ENCODE measurements at places on chromosomes 1 and 21.

DNA sequence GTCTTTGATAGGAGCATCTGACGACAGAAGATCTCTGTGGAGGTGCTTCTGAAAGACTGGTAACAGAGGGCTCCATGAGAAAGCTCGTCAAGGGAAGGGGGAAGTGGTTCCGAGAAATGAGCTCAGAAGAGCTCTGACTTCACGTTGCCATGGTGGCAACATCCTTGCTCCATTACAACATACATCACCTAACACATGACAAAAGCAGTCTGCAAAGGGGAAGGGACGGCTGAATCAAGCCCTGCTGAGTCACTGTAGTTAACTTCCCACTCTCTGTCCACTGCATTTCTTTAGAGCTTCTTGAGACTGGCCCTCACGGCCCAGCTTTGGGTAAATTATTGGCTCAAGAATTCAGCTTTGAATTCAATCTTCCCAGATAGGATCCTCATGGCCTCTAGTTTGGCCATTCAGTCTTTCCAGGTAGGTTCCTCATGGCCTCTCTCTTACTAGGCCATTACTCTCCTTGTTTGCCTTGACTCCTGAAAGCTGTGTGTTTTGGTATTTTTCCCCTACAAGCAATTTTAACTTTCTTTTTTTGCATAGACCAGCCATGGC lies 88.0 kb upstream of the ZNF648 start:
- no peak for DNase-seq

DNA sequence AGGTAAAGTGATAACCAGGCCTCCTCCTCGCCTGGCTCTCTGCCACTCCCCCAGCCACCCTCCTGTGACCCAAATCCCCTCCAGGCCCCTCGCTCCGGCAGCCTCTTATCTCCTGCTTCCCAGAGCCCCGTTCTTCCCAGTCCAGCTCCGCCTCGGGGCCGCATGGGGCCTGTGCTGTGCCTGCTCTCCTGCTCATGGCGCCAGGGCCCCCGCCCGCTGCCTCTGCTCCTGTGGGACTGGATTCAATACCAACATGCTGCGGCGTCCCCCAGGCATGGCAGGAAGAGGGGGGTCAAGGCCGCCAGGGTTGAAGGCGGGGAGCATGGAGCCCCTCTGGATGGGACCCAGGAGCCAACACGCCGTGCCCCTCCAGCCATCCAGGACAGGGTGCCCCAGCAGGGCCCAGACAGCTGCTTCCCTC lies 213.0 kb upstream of the VAMP3 start:
- no peak for DNase-seq

GRCh38 chr1:79667848-79668696 lies 661.5 kb upstream of the ADGRL4 start:
- DNase-seq = no peak

DNA sequence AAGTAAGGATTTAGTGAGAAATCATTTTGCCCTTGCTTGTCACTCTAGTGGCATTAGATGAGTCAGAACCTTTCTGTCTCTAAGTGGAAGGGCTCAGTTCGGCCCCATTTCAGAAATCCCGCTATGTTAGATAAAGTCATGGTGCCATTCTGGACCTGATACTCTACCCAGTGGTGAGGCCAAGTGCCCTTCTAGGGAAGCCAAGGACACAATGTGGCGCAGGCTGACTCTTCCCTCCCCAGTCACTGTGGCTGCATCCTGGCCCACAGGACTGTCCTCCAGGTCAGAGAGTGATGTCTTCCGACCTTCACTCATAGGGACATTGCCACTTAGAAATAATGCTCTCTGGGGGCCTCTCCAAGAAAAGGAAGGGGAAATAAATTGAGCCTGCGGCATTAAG lies 48.3 kb upstream of the MTR start:
- DNase-seq = no peak

DNA sequence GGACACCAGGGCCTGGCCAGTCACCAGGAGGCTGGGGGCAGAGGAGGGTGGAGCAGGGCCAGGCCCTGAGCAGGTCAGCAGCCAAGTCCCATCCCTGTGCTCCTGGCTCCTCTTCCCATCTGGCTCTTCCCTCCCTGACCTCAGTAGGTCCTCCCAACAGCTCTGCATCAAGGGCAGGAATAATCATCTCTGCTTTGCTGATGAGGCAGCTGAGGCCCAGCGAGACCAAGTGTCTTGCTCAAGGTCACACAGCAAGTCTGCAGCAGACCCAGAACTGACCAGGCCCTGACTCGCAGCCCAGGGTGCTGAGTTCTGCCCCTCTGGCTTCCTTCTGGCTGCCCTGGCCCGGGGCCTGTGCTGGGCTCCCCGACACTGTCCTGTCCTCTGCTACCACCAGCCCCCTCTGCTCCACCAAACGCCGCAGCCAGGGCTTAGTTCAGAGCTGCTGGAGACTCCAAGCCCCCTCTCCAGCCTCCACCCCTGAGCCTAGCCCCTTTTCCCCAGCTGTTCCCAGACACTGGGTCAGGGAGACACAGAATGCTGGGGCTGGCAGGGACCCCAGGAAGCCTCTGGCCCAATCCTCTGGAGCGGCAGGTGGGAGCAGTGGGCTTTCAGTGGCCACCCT lies 224.9 kb downstream of the PTPRU start:
- DNase-seq = no peak

DNA sequence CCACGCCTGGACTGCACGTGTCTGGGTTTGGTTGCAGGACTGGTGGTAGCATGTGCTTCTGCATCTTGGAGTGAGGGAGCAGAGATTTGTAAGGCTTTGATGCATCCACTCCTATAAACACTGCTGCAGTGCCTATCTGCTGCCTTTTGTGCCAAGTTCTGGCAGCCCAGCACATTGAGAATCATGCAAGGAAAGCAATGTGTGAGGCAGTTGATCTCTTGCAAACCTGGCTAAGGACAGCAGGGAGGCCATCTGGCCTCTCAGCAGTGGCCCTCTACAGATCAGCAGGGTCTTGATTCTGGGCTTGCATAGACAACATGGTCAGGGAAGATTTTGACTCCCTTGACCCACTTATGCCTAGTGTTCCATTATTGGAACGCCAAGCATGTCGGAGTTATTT lies 81.2 kb upstream of the COA6 start:
- DNase-seq = no peak

GRCh38 chr1:19220080-19220846 lies 10.2 kb upstream of the UBR4 start:
- DNase-seq = no peak

DNA sequence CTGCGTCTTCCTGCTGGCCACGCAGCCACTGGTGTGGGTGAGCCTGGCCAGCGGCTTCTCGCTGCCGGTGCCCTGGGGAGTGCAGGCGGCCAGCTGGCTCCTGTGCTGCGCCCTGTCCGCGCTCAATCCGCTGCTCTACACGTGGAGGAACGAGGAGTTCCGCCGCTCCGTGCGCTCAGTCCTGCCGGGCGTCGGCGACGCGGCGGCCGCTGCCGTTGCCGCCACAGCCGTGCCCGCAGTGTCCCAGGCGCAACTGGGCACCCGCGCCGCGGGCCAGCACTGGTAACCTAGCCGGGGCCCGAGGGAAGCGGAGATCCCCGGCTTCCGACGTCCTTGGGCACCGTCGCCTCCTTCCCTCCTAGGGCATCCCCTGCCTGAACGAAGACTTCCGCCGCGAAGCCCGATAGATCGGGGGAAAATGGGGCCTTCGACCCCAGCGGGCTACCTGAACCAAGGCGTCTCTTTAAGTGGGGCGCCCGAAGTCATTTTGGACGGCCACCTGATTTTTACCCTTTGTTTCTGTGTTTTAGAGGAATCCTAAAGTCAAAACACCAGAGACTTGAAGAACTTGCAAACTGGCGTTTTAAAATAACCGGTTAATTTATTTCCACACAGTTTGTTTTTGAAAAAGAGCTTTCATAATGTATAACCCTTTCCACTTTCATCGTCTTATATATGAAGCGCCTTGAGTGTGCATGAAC lies 2.0 kb downstream of the GPR88 start:
- DNase-seq = no peak

DNA sequence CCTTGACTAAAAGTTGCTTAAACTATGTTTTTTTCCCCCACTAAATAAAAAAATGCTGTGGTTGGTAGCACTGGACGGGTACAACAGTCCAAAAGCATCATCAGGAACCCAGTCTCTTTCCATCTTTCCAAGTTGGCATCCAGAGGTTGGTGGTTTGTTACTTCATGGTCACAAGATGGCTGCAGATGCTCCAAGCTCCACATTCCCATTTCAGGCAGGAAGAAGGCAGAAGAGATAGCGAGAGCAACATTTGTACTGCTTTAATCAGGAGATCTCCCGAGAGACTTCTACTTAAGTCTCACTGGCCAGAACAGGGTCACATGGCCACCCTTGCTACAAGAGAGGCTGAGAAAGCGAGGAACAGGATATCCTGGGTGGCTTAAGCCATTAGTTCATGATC lies 230.2 kb downstream of the KAZN start:
- no peak for DNase-seq

GRCh38 chr1:22229379-22229778 lies 86.5 kb upstream of the WNT4 start:
- no peak for DNase-seq

- DNase-seq = no peak
Measured at GRCh38 chr1:9281071-9281827, 11.4 kb upstream of the SPSB1 start.

GRCh38 chr1:2417833-2418225 lies 5.5 kb upstream of the PEX10 start:
- no peak for DNase-seq

DNA sequence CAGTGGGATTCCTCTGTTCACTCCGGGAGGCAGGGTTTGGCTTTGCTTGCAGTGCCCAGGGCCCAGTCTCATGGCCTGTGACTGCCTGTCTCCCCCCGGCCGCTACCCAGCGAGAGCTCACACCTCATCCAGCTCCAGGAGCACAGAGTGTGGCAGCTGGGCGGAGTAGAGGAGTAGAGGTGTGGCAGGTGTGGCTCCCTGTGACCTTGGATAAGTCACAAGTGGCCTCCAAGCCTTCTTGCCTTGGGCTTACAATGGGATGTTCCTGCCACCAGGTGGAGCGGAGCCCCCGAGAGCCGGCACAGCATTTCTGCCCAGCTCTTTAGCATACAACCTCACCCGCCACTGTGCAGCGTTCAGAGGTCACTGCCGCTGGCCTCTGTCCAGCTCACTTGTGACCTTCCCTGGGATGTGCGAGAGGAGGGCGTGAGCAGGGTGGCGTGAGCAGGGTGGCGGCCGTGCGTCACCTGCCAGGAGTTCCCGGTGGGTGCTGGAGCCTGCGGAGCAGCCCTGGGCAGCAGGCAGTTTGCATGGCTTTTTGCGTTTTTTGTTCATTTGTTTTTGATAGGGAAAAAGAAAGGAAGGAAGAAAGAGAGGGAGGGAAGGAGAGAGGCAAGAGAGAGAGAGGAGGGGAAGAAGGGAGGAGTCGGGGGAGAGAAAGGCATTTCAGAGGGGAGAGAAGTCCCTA lies 42.4 kb downstream of the CRYAA start:
- no peak for DNase-seq

DNA sequence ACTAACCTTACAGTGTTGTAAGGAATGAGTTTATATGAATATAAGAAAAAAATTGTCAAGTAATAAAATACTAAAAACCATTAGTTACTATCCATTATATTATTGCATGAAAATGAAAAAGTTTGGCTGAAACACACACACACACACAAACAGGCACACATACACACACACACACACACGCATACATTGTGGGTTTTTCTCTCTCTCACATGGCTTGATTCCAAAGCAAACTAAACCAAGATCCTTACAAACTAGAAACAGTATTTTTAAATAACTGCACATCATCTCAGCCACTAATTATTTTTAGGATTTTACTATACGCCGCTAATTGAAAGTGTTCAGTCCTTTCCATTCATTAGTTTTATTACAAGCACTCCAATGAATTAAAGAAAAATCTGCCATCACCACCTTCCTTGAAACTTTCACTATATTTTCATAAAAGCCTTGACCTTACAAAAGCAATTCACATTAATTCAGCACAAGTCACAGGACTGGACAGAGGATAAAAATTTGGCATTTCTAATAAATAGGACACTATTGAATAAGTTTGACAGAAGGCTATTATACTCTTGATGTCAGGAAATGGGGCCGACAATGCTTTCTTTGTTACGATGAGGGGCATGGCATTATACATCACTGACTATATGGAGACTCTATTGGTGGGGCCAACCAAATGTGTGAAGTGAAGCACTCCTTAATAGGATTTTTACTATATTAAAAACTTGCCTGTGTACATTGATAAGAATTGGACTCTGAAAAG lies 187.0 kb upstream of the ESRRG start:
- DNase-seq = no peak

GRCh38 chr1:94428441-94428840 lies 10.3 kb downstream of the ABCD3 start:
- no peak for DNase-seq

Measured in stimulated activated CD8-positive, alpha-beta memory T cell treated with anti-CD3 and anti-CD28 coated beads, Interleukin-4, amount 100 ng/mL, for 1 hour (primary cell).